Substantia nigra (tissue), 51 donors: ENCODE measurements at places on chromosomes 3 and 15.

DNA sequence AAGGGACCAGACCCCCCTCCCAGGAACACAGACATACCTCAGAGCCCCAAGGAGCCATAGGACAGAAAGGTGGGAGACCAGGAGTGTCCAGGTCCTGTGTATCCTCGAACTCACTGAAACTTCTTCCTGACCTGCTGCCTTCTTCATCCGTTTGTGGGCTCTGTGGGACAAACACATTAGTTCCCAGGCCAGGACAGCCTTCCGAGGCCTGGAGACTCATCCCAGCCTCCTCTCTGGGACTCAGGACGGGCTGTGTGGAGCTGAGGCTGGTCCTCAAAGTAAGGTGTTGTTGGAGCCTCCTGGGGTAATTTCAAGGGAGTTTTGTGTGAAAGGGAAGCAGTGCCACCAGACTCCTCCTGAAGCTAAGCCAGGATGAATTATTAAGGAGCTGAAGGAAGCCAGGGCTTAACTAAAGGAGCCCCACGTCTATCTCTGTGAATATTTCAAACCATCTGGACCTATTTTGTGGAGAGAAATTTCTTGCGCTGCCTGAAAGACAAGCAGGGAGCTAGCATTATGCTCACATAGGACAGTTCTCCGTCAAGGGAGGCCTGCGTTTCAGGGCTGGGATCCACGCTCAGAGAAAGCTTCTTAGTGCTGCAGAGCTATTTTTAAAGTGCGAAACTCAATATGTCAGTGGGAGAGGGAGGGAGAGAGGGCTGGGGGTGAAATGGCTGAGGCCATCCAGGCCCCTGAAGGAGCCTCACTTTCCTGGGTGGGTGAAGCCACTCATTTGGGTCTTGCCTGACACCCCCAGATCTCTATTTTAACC is 29.8 kb upstream of the PLA2G4E start:
- DNase-seq, result no peak

DNA sequence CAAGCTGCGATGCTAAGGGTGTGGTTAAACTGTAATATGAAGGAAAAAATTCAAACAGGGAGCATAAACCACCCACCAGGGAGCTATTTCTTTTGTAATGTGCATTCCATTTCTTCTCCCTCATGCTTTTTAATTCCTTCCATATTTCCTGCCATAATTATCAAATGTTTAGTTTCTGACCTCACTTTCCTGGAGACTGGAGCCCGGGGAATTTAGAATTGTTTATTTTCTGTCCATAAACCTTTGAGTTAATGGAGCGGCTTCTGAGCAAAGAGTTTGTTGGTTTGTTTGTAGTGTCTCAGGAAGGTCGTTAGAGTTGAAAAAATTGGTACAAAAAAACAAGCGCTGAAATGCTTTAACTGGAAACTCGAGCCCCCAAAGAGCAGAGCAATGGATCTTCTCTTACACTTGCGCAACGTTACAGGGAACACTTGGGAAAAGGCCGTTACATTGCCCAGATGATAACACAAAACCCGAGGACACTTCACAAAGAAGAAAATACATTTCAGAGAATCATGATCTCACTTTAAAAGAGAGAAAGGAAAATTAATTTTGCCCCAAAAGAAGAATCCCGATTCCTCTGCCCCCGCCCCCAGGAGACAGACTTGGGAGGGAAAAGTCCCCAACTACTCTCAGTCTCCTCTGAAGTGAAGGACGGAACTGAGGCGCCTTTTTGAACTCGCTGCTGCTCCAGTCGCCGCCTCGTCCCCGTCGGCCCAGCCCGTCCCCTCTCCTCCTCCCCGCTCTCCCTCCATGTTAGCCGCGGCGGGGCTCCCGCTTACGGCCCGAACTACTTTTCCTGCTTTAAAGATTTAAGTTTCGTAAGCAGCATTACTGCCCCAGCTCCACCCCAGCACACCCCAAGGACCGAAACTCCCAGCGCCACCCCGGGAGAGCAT is 842 bp downstream of the FSTL1 start:
- DNase-seq, result no peak

DNA sequence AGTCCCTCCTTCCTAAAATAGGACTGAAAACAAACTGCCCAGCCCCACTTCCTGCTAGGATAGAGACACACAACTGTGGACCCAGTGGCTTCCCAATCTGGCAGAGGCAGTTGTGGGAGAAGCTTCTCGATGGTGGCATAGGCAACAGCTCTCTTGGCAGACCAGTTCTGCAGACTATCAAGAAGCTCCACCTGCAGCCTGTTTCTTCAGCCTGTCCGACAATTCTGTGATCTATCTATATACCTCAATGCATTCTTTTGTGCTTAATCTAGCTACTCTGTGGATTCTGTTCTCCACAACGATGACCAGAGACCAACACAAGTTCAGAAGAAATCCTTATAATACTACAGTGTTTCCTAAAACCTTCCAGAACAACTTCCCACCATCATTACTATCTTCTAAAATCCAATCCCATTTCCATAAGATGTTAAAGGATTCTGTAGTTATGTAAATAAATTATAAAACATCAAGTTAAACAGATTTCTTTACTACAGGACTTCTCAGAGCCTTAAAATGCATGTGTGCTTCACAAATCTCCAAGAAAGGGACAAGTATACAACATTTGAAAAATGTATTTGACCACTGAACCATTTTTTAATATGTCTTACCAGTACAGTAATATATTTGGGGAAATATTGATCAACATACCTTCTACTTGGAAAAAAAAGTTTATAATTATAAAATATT is 57.7 kb downstream of the IGF2BP2 start:
- no peak for DNase-seq

DNA sequence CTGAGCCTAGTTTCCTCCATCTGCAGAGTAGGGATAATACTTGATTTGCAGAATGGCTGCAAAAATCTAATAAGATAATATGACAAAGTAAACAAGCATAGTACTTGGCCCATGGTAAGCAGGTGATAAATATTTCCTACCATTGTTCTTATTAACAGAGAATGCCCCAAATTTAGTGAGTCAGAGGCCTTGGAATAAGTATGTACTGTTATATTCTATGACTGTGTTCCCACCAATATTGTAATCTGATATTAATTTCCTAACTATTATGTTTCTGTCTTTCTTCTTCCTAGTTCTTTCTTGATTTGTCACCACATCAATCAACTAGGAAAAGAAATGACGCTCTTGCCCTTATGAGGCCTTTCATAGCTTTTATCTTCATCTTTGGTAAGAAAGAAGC is 178.4 kb upstream of the SLC2A2 start:
- no peak for DNase-seq

- no peak for DNase-seq
These were observed 102.1 kb upstream of the ARPP21 start for GRCh38 chr3:35537265-35537664.

GRCh38 chr15:76190070-76190564 is 121.2 kb downstream of the ETFA start:
- no peak for DNase-seq

DNA sequence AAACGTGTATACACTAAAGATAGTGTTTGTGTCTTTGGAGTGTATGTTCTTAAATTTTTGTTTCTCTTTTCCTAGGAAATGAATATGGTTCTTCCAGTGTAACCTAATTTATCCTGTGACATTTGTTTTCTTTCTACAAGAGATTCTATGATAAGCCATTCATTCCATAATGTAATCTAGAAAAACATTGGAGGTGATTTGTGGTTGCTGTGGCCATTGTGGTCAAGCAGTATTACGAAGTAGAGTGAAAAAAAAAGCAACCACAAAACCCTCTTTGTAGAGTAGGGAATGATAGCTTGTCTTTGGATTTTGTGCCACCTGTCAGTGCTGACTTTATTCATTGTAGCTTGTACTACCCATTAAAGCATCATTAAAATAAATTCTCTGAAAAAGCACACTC is 1209.6 kb downstream of the ZPLD1 start:
- no peak for DNase-seq

GRCh38 chr15:46394463-46394862 is 759.6 kb downstream of the SQOR start:
- DNase-seq, result no peak

DNA sequence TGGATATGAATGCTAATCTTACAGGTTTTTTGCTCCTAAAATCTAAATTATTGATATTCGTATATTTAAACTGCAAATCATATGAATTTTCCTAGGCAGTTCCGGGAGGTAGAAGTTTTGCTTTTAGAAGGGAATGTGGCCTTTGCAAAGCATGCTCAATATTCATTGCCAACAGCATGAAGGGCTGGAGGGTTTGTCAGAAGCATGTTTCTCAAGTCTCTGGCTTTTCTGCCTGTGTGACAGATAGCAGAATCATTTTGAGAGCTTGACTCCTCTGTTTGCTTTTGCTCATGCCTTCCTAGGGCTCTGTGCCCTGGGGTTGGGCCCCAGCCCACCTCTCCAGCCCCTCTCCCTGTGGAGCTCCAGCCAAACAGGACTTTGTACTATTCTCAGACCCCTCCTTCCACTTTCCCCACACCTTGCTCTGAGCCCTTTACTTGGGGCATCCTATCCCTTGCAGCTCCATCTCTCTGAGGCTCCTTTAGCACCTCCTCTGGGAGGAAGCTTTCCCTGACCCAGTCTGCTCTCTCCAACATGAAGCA is 91.3 kb downstream of the ARNT2 start:
- no peak for DNase-seq

DNA sequence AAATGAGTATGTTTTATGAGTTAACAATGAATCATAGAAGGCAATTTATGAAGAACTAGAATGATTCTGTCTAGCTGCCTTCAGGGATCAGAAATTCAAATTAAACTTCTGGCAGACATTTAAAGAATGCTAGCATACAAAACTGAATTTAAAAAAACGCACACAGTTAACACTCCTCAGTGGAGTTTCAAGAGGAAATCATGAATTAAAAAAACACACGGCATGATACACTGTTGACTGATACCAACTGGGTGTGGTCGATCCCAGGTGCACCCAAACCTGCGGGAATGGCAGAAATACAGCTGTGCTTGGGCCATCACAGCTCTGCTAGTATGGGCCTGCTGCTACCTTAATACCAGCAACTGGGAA is 526.0 kb downstream of the FOXP1 start:
- no peak for DNase-seq

- DNase-seq, result no peak
These were observed 174.9 kb downstream of the SCAPER start for GRCh38 chr15:76730262-76730661.
